Lower lobe of right lung (tissue), 2 donors: ENCODE measurements at places on chromosomes 5 and 9.

- H3K27ac ChIP-seq = no peak overlapping the region
- H3K4me3 ChIP-seq = no peak overlapping the region
- no peaks in the 10 kb centered on the region for H3K27me3 ChIP-seq
- H3K4me1 ChIP-seq = peaks cover 30% of the 10 kb centered on the region
- H3K36me3 ChIP-seq = peaks cover 6% of the 10 kb centered on the region
These were observed 35.6 kb downstream of the GPBP1 start for GRCh38 chr5:57209316-57210040.

DNA sequence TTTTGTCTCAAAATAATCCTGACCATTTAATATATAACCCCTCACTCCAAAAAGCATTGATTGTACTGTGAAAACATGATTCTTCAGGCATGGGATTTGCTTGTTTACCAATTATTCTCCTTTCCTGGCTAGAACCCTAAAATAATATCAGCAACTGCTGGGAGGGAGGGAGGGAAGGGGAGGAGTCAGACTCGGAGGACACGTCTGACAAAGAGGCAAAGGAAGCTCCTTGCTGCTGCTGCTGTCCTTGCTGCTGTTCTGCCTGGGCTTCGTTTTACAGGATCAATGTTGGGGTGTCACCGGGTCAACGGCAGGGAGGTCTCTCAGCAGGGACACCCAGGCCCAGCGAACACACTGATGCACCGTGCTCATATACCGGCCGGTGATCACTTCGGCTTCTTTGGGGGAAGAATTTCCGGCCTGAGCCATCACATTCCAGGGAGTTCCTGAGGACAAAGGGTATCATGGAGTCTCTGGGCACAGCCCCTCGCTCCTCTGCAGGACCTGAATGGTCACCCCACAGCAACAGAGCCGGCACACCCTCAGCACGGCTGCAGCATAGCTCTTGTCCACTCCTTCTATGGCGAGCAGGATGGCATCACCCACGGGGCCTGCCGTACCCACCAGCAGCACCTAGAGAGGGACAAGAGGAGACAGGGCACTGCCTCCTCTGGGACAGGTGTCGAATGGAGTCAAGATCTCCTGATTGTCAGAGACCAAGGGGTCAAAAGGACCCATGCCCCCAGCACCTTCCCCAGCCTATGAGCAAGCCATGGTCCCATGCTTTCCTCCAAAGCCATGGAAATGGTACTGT is 27.9 kb downstream of the MED10 start:
- H3K27ac ChIP-seq = no peak overlapping the region
- no peaks in the 10 kb centered on the region for H3K27me3 ChIP-seq
- DNase-seq = no peak
- H3K4me1 ChIP-seq = no peaks in the 10 kb centered on the region
- no peaks in the 10 kb centered on the region for H3K36me3 ChIP-seq

DNA sequence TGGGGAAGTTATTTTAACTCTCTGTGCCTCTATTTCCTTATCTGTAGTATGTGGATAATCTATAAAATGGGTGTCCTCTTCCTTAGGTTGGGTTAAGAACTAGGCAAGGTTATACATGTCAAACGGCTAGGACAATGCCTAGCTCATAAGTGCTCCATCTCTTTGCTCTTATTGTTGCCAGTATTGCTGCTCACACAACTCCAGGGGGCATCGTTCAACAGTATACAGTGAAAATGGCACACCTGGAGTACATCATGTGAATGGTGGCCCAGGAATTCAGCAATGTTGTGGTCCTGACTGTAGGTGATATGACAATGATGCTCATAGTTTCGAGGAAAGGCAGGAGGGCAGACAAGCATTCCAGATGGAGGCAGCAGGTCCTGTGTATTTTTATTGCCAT is 30.1 kb downstream of the SLIT3 start:
- H3K36me3 ChIP-seq = no peaks in the 10 kb centered on the region
- no peak overlapping the region for H3K27ac ChIP-seq
- no peaks in the 10 kb centered on the region for H3K27me3 ChIP-seq
- no peak for DNase-seq
- H3K4me1 ChIP-seq = no peaks in the 10 kb centered on the region

DNA sequence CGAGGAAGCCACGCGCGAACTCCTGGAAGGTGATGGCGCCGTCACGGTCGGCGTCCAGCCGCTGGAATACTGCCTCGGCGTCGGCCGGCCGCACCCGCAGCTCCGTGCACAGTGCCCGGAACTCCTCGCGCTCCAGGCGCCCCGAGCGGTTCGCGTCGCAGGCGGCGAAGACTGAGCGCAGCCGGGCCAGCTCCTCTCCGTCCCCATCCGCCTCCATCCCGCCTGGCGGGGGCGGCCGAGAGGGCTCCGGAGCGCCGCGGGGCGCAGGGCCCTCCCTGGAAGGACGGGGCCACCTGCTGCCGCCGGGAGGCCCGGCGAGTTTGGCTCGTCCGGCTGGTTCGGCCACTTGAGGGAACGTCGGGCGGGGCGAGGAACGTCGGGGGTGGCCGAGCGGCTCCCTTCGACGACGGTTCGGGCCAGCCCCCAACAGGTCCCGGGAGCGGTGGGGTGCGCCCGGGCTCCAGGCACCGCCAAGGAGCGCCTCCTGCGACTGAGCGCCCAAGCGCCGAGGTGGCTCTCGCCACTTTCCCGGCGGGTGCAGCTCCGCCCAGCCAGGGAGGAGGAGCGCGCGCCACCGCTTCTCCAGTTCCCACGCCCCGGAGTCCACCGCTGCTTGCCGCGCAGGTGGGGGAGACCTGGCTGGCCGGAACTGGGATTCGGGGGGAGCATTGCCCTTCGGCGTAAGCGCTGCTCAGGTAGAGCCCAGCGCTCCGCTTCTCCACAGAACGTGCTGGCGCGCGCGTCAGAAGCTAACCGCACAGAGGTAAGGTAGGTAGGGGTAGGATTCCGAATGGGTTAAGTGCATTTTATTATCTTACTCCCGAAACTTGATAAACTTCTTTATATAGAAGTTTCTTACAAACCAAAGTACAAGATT is at the start of gene RASEF:
Gene RASEF, minus strand, starts transcription at position 492 of the 877 bp plus-strand sequence. Its CDS starts 275 bp downstream, at position 217.
- no peaks in the 10 kb centered on the region for H3K4me1 ChIP-seq
- peak within 1 kb of the TSS; percentile 87 for H3K27ac ChIP-seq
- H3K27me3 ChIP-seq = peaks cover 23% of the 10 kb centered on the region
- H3K4me3 ChIP-seq = peak within 1 kb of the TSS; percentile 54
- peak; percentile 87 for DNase-seq
- H3K36me3 ChIP-seq = no peaks in the 10 kb centered on the region

DNA sequence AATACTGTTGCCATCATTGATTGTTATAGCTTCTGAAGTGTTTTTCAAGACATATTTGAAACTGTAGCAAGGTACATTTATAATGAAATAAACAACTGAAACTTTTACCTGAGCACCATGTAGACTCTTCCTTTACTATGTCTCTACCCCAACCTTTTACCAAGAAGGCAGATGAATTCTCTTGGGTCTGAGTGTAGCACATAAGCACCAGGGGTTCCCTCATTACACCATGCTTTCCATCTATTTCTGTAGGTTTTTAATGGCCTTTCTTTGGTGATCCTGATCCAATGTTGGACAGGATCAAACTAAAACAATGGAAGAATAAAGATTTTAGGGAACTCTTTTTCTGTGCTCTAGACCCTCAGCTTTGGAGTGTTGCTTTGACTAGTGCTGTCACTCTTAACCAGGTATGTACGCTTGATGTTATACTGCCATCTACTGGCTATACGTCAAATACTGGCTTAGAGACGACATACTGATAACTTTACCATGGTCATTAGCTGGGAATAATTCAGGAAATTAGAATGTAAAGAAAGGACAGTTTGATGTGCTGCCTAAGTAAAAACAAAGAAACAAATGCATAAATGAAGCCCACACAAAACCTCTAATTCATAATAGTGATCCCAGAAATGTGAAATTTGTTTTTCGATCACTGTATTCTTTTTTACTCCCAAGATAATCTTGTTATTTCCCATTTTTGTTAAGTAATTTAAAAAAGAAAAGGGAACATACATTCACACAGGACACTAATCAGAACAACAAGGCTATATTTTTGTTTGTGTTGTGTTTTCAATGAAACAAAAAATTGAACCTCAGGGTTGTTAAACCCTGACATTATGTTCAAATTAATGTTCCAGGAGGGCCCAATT is 30.7 kb downstream of the IFNW1 start:
- no peak overlapping the region for H3K27ac ChIP-seq
- no peaks in the 10 kb centered on the region for H3K4me1 ChIP-seq
- H3K4me3 ChIP-seq = no peak overlapping the region
- H3K27me3 ChIP-seq = no peaks in the 10 kb centered on the region
